NCI-H446 (cell line): ENCODE measurements at places on chromosomes 2 and 18.

GRCh38 chr2:180621941-180622918 is 358.2 kb upstream of the UBE2E3 start:
- DNase-seq: peak; percentile 21

DNA sequence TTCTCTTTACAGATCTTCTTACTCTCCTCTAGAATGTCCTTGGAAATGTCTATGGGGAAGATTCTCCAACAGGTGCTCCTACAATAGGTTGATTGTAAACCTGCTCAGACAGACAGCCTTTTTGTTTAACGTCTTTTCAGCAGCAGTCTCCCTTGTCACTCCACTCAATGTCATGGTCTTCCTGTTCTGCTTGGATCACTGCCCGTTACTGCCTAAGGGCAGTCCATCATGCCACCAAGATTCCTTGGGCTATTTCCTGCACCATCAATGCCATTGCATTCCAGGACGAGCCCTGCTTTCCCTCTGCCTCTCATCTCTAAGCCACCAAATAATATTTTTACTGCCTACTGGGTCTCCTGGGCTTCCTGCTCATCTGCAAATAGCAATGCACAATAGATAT is 97.4 kb upstream of the GALNT5 start:
- DNase-seq: no peak

DNA sequence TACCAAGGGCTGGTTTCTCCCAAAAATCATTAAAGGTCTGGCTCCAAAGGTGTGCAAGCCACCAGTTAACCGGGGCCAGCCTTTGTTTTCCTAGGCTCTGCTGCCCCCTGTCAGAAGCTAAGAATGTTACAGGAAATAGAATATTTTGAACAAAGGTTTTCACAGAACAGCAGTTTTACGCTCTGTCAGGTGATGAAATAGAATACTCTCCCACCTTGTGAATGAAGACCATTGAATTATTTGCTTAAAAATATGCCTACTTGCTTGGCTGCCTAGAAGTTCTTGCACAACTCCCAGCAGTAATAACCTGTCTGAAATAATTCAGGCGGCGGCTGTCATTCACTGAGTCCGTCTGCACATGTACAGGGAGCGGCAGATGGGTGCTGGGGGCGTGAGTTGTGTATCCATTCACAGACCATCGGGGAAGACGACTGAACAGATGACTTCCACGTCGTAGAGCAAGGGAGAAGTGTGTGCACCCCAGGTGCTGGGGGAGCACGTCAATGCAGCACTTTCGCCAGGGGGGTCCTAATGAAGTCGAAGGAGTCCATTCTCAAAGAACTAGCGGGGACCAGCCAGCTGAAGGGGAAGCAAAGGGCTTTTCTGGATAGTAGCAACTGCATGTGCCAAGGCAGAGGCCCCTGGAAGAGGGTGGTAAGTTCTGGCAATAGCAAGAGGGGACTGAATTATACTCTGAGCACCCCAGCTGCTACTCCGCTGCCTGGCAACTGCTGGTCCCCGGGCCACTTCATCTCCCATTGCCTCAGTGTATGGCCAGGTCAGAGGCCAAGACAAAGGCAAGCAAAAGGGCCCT is 56.1 kb downstream of the SF3B1 start:
- peak; percentile 68 for DNase-seq

- no peak for DNase-seq
Observed at GRCh38 chr2:27967076-27967475, 76.5 kb downstream of the BABAM2 start.

GRCh38 chr2:43438858-43439655 is 156.8 kb downstream of the THADA start:
- no peak for DNase-seq

- no peak for DNase-seq
Observed at GRCh38 chr2:71720596-71721361, 267.4 kb downstream of the DYSF start.

GRCh38 chr2:187453078-187453641 is 5.1 kb upstream of the CALCRL start:
- DNase-seq: peak; percentile 53

GRCh38 chr18:48068916-48069445 is 138.5 kb upstream of the SMAD2 start:
- DNase-seq: no peak

DNA sequence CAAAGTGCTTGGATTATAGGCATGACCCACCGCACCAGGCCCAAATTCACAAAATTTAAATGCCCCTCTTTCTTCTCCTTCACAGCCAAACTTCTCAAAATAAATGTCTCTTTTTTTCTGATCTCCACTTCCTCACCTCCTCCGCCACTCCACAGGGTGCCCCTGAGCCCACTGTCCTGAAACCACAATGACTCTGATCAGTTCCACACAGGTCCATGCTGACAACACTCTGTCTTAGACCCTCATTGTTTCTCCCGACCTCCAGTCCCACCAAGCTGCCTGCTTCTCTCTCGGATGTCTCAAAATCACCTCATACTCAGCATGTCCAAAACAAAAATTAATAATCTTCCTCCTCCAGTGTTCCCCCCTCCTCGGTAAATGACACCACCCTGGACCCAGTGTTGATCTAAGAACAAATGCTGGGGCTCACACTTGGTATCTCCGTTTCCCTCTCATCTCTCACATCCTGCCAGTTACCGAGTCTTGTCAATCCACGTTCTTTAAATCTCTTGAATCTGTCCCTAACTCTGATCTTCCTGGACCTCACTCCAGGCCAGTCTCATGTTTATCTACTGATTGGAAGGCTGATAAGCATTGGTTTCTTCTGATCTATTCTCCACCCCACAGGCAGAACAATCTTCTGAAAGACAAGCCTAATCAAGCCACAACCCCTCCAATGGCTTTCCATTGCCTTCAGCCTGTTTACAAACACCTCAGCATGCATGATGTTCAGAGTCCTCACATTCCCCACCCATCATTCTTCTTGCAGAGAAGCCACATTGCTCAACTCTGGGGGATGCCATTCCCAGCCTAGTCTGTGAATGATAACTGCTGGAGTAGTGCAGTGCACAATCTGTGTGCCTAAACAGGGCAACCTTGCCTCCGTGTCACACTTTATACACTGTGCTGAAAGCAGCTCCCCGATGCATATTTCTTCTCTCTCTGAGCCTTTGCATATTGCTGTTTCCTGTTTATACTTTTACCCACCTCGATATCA is 12.4 kb upstream of the ANKRD44 start:
- no peak for DNase-seq

- DNase-seq: no peak
Observed at GRCh38 chr2:216257089-216257488, 115.2 kb downstream of the MARCHF4 start.

DNA sequence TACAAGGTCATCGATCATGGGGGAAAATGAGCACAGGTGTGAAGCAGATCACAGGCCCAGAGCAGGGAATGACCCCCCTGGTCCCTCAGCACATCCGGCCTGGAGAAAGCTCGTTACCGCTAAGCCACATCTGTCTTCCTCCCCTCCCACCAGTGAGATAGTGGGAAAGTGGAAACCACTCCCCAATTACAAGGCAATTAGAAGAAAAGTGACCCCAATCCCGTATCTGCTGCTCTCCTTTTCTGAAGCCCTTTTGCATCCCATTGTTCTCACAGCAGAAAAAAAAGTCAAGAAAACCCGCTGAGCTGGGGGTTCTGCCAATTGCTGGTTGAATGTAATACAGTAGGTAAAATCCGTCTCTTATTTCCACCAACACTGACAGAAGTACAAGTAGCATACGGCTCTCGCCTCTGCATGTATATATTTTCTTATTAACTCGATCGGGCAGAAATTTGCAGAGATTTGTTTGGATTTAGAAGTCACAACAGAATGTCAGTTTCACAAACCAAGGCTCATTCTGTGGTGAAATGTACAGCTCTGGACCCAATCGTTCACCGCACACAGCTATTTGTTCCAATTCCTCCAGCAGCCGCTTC is 287.0 kb downstream of the TCF4 start:
- DNase-seq: no peak
